ENCODE measurements at places on chromosomes 4 and X.

DNA sequence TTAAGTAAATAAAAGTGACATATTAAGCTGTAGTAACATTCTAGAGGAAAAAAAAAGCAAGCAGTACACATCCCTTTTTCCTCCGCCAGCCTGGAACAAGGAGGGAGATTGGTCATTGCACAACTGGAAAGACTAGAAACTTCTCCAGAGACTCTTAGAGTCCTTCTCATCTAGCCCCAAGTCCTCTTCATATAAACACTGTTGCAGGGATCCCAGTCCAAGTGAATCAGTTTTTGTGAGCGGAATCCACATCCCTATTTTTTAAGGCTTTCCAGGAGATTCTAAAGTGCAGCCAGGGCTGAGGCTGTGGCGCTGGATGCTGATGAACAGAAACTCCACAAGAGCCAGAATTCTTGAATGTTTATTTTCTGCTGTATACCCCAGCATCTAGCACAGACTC is 23.8 kb downstream of the REELD1 start:
- no peaks in the 10 kb centered on the region for H3K36me3 ChIP-seq
- peaks cover 5% of the 10 kb centered on the region for H3K27me3 ChIP-seq

DNA sequence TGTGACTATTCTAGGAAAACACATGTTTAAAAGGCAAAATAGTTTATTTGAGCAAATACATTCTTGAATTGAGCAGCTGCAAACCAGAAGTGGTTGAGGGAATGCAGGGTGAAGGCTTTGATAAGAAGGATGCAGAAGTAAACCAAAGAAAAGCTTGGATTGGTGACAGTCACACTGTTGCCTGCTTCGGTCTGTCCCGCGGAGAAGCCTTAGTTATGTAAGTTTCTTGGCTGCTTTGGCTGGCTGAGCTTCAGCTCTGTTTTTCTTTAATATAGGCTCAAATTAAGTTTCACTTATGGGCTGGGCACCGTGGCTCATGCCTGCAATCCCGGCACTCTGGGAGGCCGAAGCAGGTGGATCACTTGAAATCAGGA is 67.6 kb downstream of the FAM53A start:
- H3K27me3 ChIP-seq = no peaks in the 10 kb centered on the region
- no peaks in the 10 kb centered on the region for H3K36me3 ChIP-seq
- H3K4me1 ChIP-seq = no peaks in the 10 kb centered on the region
- H3K27ac ChIP-seq = no peak overlapping the region
- no peak overlapping the region for H3K4me3 ChIP-seq

- no peaks in the 10 kb centered on the region for H3K36me3 ChIP-seq
- no peaks in the 10 kb centered on the region for H3K27me3 ChIP-seq
- no peak overlapping the region for H3K27ac ChIP-seq
Observed at GRCh38 chrX:9538544-9539045, 73.7 kb downstream of the TBL1X start.

GRCh38 chr4:15495621-15496020 is 25.9 kb downstream of the CC2D2A start:
- H3K4me1 ChIP-seq = no peaks in the 10 kb centered on the region
- no peak overlapping the region for H3K4me3 ChIP-seq
- no peaks in the 10 kb centered on the region for H3K27me3 ChIP-seq
- no peak overlapping the region for H3K27ac ChIP-seq
- DNase-seq = no peak
- H3K36me3 ChIP-seq = no peaks in the 10 kb centered on the region

GRCh38 chrX:16718824-16719333 is 533 bp upstream of the SYAP1 start:
- H3K4me3 ChIP-seq = peak overlapping the region; percentile 76
- peak overlapping the region; percentile 96 for H3K27ac ChIP-seq
- no peaks in the 10 kb centered on the region for H3K27me3 ChIP-seq
- no peaks in the 10 kb centered on the region for H3K36me3 ChIP-seq
- H3K4me1 ChIP-seq = peaks cover 17% of the 10 kb centered on the region

- H3K27me3 ChIP-seq = no peaks in the 10 kb centered on the region
- no peaks in the 10 kb centered on the region for H3K36me3 ChIP-seq
- no peak for DNase-seq
- no peaks in the 10 kb centered on the region for H3K4me1 ChIP-seq
Observed at GRCh38 chrX:80513625-80514024, 93.4 kb downstream of the TENT5D start.

DNA sequence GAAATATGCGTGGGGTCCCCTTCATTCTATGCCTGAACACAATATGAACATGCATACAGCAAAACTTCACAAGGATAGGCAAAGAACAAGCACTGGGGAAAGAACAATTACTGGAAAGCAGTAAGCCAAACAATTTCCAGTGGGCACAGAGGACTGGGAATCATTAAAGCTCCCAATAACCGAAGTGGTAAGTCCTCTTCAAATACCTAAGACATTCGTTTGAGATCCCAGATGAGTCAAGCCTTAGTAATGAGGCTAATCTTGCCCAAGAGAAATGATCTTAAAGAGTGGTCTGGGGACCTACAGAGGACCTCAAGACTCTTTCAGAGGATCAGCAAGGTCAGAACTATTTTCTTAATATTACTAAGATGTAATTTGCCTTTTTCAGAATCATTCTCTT is 28.6 kb downstream of the ANAPC10 start:
- H3K4me3 ChIP-seq = no peak overlapping the region
- H3K36me3 ChIP-seq = no peaks in the 10 kb centered on the region
- no peaks in the 10 kb centered on the region for H3K4me1 ChIP-seq
- no peak for DNase-seq
- no peak overlapping the region for H3K27ac ChIP-seq

DNA sequence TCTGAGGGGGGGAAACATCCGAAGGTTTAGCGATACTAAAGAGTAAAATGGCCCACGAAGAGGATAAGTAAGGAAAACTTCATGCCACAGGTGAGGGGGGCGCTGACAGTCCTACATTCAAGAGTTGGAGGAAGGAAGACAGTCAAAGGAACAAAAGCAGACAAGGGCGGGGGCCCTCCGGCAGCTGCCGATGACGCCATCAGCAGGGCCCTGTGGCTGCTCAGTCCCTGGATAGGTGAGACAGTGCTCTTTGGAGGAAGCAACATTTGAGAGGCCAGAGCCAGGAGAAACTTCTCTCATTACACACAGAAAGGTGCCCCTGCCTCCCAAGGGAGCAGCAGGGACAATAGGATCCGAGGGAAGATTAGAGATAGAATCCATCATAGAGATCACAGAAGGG is 41.5 kb downstream of the RAB40AL start:
- no peak overlapping the region for H3K4me3 ChIP-seq
- no peaks in the 10 kb centered on the region for H3K27me3 ChIP-seq
- no peak overlapping the region for H3K27ac ChIP-seq

- no peak for DNase-seq
- H3K36me3 ChIP-seq = no peaks in the 10 kb centered on the region
- no peaks in the 10 kb centered on the region for H3K27me3 ChIP-seq
Observed at GRCh38 chr4:150090836-150091235, 12.6 kb downstream of the DCLK2 start.

DNA sequence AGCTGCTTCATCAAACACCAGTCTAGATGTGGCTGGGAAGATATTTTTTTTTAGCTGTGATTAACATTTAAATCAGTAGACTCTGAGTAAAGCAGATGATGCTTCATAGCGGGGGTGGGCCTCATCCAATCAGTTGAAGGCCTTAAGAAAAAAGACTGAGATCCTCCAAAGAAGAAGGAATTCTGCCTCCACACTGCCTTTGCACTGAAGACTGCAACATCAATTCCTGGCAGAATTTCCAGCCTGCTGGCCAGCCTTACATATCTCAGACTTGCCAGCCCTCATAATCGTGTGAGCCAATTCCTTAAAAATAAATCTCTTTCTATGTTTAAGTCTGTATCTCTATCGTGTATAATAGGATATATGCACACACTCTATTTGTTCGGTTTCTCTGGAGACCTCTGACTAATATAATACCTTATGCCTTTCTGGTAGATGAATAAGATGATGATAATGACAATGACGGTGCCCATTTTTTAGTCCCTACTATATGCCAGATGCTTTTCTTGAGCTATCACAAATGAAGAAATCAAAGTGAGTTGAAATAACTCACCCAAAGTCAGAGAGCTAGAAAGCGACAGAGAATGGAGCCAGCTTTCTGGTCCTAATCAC is 66.1 kb upstream of the SOD3 start:
- no peak overlapping the region for H3K4me3 ChIP-seq
- no peaks in the 10 kb centered on the region for H3K4me1 ChIP-seq
- H3K36me3 ChIP-seq = no peaks in the 10 kb centered on the region

GRCh38 chr4:159018062-159018629 is 84.7 kb upstream of the RAPGEF2 start:
- peaks cover 13% of the 10 kb centered on the region for H3K4me1 ChIP-seq
- no peak overlapping the region for H3K4me3 ChIP-seq
- H3K27me3 ChIP-seq = no peaks in the 10 kb centered on the region
- H3K36me3 ChIP-seq = no peaks in the 10 kb centered on the region
- no peak overlapping the region for H3K27ac ChIP-seq

DNA sequence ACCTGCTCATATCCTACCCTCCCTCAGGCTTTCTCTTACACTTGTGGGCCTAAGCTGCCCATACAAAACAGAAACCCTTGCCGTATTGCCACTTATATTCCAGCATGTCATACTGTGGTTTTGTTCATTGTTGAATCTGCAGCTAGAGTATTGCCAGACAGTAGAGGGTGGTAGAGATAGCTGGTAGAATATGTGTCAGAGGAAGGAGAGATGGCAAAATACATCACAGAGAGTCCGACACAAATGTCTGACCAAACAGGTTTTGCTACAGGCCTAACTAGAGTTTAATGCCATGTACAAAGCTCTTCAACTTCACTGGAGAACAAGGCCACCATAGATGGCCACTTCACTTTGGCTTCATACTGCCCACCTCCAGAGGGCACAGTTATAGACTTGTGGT is 160.1 kb downstream of the EFHC2 start:
- no peaks in the 10 kb centered on the region for H3K4me1 ChIP-seq
- H3K27ac ChIP-seq = no peak overlapping the region

Measured in B cell (primary cell).